ENCODE measurements at places on chromosomes 6 and 20.

GRCh38 chr20:19616081-19616480 lies 142.0 kb upstream of the RIN2 start:
- DNase-seq: no peak

DNA sequence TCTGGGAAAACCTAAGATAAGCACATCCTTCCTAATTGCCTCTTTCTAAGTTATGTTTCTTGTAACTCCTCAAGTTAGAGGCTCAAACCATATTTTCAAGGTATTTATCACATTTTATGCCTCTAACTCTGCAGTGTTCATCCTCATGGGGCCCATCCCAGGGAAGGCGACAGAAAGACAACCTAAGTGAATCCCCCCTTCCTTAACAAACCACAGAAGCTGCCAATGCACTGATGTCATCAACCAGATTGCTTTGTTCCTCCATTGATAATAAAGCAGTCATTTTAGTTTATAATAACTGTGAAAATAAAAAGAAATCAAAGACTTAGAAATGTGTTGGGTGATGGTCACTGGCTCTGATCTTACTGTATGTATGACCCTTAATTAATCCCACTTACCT lies 119.5 kb upstream of the TCF21 start:
- no peak for DNase-seq

GRCh38 chr6:25606151-25606550 lies 45.9 kb upstream of the SCGN start:
- DNase-seq: no peak

DNA sequence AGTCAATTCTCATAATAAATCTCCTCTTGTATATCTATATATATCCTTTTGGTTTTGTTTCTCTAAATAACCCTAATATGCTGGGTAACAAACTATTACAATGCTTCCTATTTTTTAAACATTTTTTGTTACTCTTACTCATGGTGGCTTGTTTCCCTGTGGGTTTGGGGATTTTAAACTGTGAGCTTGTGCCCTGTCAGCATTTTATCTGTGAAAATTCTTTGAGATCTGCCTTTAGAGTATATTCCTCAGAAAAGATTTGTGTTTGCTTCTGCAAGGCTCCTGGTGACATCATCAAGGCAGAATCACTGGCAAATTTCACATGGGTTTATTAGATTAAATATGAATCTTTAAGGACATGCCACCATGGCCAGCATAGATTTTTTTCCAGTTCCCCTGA lies 273.6 kb downstream of the LRFN2 start:
- DNase-seq: no peak

DNA sequence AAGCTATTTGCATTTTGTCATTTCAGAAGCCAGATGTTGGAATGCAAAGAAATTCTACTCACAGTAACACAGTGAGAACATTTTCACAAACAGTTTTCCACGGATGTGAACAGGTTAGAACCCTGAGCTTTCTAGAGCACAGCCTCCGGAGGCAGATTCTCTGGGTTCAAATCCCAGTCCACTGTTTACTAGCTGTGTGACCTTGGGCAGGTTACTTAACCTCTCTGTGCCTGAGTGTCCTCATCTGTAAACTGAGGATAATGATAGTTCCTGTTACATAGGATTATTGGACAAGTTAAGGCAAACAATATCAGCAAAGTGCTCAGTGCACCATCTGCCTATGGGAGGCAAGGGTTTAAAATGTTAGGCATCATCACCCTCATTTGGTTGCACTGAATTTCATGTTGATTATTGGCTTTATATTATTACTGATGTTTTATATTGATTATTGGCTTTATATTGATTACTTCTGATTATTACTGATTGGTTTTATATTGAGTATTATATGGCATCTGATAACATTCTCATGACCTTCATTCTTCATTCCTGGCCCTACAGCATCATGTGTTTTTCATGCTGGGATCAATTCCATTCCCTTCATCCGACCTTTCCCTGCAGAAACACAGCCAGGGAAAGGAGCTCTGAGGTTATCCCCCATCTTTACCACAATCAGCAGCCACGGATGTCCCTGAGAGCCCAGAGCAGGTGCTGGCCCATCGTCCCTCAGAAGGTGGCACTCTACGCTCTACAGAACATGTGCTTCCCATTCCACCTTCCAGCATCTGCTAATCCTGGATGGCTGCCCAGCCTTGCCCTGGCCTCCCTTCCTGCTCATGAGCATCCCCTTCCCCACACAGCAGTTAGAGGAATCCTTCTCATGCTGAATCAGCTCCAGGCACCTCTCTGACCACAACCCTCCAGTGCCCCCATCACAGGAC lies 283.1 kb downstream of the PREX1 start:
- DNase-seq: no peak

DNA sequence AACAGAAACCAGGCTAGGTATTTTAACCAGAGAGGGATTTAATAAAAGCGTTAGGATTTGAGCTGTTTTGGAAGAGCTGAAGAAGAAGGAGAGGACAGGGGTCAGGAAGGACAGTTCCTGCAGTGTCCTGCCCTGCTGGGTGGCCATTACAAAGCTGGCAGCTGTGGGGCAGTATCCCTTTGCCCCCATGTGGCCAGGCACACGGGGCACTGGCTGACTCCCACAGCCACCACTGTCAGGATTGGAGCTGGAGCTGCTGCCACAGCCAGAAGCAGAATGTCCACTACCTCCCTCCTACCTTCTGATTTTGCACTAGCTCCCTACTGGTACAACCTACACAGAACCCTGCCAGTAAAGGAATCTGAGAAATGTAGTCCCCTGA lies 46.5 kb downstream of the SLC22A3 start:
- DNase-seq: no peak

- no peak for DNase-seq
These were observed 134.0 kb downstream of the PDE7B start for GRCh38 chr6:135985471-135985870.

DNA sequence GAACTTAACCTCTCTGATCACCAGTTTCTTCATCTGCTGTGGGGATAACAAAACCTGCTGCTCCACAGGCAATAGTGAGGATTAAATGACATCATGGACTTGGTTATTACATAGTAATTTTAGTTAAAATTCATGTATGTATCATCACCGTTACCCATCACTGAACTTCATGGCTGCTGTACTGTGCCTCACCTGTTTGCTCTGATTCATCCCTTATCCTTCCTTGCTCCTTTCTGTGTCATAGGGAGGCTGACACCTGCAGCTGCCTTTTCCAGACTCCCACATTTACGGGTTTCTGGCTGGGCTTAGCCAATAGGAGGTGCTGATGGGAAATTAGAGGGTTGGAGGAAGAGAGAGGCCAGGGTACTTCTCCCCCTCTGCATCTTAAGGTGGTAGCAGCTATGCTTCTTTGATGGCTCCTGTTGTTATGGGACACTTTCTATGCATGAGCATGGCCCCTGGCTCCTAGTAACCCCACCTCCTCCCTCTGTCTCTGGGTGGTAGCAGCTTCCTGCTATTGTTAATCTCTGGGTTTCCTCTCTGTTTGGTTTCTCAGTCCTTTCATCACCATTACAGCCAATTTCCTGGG lies 332.1 kb downstream of the DHX35 start:
- DNase-seq: no peak

- DNase-seq: no peak
These were observed 8.7 kb upstream of the TENT5A start for GRCh38 chr6:81761197-81761596.

Measured in Ammon's horn (tissue), 1 donor.